Glutamatergic neuron (in vitro differentiated cells): ENCODE measurements at places on chromosomes 7 and 10. TPM values are rescaled to one million over a fixed set of nuclear protein-coding genes. Genes with fewer than 3 reads are reported as not detected.

FAM107B gene
- total RNA-seq, result 88.6 TPM

DNA sequence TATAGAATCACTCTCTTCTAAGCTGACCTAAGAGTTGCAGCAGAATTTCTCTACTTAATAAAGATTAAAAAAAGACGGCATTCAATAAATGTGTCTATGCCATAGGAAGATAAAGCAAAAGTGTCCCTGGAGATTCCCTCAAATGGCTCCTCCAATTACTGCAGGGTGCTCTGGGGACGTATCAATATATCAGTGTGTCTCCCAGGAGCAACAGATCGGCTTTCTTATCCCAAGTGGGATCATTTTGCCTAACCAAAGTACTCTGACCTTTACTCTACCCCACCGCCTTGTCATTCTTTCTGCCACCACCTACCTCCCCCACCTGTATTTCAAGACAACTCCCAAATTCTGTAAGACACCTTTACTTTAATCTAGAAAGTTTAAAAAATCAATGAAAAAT lies 202.0 kb upstream of the SEMA3C start:
- H3K36me3 ChIP-seq, result peaks cover 2% of the 10 kb centered on the region
- no peak overlapping the region for H3K27ac ChIP-seq
- no peak overlapping the region for H3K4me3 ChIP-seq
- no peak for DNase-seq
- peaks cover 4% of the 10 kb centered on the region for H3K4me1 ChIP-seq

DNA sequence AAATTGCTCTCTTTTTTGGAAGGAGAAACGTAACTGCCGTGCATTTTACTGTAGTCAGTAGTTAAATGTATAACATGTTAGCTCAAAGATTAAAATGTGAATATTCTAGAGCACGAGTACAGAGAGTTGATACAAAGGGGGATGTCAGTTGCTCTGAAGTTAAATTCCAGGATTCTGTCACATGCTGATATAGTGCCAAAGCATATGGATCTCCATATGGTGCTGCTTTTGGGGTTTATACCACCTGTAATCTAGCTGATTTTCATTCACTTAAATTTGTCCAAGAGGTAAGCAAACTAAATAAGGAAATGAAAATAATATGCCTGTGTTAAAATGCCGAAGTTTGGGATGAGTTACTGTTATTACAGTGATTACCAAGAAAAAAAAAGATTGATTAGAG lies 298.6 kb downstream of the EXOC4 start:
- peak overlapping the region; percentile 24 for H3K4me3 ChIP-seq
- peaks cover 24% of the 10 kb centered on the region for H3K4me1 ChIP-seq
- H3K27me3 ChIP-seq, result no peaks in the 10 kb centered on the region
- no peaks in the 10 kb centered on the region for H3K36me3 ChIP-seq

DNA sequence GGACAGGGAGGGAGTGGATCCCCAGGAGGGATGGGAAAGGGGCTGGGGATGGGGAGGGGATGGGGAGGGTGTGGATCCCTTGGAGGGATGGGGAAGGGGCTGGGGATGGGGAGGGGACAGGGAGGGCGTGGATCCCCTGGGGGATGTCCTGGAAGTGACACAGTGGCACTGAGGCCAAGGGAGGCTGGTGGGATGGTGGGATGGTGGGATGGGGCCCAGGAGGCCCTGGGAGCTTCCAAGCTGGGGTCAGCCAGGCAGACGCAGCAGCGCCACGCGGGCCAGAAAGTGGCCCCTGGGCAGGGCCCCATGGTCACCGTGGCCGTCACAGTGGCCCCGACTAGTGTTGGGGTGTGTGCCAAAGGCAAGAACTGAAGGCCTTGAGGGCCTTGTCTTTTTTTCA lies 67.8 kb downstream of the INPP5A start:
- no peak overlapping the region for H3K4me3 ChIP-seq
- H3K27ac ChIP-seq, result no peak overlapping the region
- peaks cover 5% of the 10 kb centered on the region for H3K27me3 ChIP-seq
- peaks cover 20% of the 10 kb centered on the region for H3K36me3 ChIP-seq
- H3K4me1 ChIP-seq, result peaks cover 7% of the 10 kb centered on the region

DNA sequence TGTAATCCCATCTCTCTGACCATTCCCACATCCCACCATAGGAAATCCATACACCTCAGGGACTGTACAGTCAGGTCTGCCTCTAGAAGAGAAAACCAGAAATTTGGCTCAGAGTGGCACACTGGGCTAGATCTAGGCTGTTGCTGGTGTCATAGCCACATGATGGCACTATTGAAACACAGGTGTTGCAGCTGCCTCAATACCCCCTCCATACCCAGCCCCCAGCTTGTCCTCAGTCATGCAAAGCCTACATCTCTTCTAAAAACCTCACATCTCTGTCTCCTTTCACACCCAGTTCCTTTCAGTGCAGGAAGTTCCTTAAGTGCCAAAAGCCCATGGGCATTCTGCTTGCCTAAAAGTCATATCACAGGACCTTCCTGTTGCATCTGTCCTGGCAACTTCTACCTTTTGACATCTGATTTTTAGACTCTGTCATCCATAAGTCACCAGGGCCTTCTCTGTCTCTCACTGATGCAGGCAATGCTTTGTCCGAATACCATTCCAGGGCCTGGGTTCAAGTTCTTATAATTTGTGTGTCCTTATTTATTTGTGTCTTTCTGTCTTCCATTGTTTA lies 27.0 kb upstream of the HIBADH start:
- H3K4me1 ChIP-seq, result peaks cover 2% of the 10 kb centered on the region
- no peak for DNase-seq
- no peak overlapping the region for H3K4me3 ChIP-seq
- H3K36me3 ChIP-seq, result no peaks in the 10 kb centered on the region

DNA sequence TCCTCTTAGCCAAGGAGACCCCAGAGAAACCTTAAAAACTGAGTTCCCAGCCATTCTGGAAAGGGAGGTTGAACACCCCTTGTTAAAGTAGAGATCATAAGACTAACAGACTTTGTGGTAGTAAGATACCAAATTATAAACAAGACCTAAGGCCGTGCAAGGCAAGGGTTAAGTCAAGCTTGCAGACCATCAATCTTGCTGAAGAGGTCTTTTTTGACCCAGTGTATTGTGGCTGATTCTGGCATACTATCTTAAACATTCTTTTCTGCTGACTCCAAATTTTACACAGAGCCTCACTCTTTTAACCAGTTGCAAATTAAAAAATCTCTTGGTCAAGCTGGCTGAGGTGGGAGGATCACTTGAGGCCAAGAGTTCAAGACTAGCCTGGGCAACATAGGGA lies 1.2 kb upstream of the TBRG4 start:
- no peak for DNase-seq
- H3K4me3 ChIP-seq, result peak overlapping the region; percentile 99
- peaks cover 5% of the 10 kb centered on the region for H3K4me1 ChIP-seq
- peaks cover 9% of the 10 kb centered on the region for H3K27me3 ChIP-seq
- peak overlapping the region; percentile 92 for H3K27ac ChIP-seq

GRCh38 chr10:71223347-71224058 lies 11.1 kb downstream of the UNC5B start:
- H3K27me3 ChIP-seq, result peaks cover 6% of the 10 kb centered on the region
- no peak overlapping the region for H3K27ac ChIP-seq
- H3K4me1 ChIP-seq, result peaks cover 11% of the 10 kb centered on the region
- DNase-seq, result no peak
- no peak overlapping the region for H3K4me3 ChIP-seq

SHH gene
- total RNA-seq, result not detected

- no peak overlapping the region for H3K27ac ChIP-seq
- no peaks in the 10 kb centered on the region for H3K4me1 ChIP-seq
- H3K36me3 ChIP-seq, result no peaks in the 10 kb centered on the region
- no peak overlapping the region for H3K4me3 ChIP-seq
Observed at GRCh38 chr10:73576178-73576889, 14.8 kb downstream of the USP54 start.

DNA sequence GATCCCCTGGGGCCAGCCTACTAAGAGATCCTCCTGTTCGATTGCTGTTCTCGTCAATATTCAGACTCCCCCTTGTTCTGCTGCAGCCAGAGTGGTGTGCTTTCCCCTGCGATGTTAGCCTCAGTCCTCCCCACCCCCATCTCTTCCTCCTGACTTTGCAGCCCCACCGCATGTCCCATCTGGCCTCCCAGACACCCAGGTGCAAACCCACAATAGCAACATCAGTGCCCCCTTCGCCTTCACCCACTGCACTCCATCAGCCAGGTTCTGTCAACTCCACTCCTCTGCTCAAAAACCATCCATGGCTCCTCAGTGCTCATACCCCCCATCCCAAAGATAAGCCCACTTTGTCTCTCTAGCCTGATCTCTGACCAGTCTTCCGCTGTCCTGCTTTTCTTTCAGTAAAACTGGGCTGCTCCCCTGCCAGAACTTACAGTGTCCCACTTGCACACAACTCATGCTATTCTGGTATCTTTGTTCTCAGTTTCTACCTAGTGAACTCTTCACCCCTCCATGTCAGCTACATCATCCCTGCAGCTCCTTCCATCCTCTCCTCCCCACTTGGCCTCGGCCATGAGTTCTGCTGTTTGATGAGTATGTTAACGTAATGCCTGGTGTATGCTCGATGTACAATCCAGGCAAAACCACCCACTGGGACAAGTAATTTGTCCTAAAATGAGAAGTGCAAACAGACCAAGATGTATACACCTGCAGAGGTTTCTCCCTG lies 26.6 kb downstream of the COL13A1 start:
- H3K36me3 ChIP-seq, result no peaks in the 10 kb centered on the region
- H3K4me1 ChIP-seq, result peaks cover 50% of the 10 kb centered on the region
- H3K27me3 ChIP-seq, result peaks cover 10% of the 10 kb centered on the region
- peak overlapping the region; percentile 34 for H3K27ac ChIP-seq
- no peak for DNase-seq
- H3K4me3 ChIP-seq, result peak overlapping the region; percentile 22

DNA sequence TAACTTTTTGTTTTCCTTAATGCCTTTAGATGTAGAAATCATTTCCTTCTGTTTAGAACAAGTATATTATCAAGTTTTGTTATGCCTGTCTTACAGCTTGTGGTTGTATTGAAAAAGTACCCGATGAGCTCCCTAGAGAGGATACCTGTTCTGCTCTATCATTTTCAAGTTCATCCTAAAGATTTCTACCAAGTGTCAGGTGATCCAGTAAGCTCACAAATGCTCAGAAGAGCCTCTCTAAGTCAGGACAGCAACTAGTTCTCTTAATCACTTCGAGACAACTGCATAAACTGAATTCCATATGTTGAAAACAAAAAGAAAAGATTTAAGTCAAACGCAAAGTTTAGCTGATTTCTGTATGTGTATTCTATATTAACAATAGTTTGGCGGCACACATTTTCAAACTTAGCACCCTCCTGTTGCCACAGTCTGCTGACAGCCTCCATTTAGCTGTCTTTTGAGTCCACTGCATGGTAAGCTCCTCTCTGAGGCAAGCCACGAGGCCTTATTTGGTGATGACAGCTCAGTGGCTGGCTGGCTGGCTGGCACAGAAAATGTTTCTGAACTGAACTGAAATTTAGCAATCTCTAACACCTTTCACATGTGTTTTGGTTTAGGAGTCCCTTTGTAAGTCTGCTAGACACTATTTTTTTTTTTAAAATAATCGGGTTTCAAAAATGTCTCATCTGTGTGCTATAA lies 59.4 kb downstream of the SEMA3C start:
- no peak overlapping the region for H3K27ac ChIP-seq
- peaks cover 5% of the 10 kb centered on the region for H3K4me1 ChIP-seq
- H3K4me3 ChIP-seq, result no peak overlapping the region
- DNase-seq, result no peak
- H3K36me3 ChIP-seq, result peaks cover 11% of the 10 kb centered on the region

DNA sequence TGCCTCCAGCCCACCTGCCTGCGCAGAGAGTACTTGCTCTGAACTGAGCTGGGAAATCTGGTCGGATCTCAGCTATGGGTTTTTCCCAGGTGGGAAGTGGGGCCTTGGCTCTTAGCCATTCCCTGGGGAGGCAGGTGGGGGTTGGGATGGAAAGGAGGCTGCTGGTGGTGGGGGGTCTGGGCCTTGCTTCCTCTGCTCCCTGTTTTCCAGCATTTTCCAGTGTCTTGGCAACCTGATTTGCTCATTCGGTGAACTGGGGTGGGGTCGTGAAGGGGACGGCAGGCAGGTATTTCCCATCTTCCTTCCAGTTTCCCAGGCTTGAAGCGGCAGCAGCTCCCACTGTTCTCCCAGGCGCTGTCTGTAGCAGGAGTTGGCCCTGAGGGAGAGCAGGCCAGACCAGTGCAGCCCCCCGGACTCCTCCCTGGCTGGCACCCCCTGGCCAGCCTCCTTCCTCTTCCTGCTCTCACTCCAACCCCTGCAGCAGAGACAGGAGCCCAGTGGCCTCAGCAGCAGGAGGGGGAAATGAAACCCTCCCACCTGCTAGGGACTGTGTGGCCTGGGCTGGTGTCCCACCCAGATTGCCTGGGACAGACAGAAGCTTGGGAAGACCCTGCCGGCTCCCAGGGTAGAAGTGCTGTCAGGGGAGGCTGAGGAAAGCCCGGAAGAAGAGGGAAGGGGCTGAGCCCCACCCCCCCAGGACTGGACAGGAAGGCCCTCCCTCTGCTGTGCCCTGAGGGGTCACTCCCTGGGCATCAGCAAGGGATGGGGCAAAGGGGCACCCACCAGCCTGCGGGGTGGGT lies 6.6 kb downstream of the TRIM8 start:
- peak overlapping the region; percentile 48 for H3K27ac ChIP-seq
- no peak for DNase-seq
- peaks cover 35% of the 10 kb centered on the region for H3K4me1 ChIP-seq
- peaks cover 17% of the 10 kb centered on the region for H3K27me3 ChIP-seq
- H3K36me3 ChIP-seq, result peaks cover 5% of the 10 kb centered on the region
- H3K4me3 ChIP-seq, result peak overlapping the region; percentile 34

PILRA gene
- 12.5 TPM for total RNA-seq

HMX2 gene
- not detected for total RNA-seq

DNA sequence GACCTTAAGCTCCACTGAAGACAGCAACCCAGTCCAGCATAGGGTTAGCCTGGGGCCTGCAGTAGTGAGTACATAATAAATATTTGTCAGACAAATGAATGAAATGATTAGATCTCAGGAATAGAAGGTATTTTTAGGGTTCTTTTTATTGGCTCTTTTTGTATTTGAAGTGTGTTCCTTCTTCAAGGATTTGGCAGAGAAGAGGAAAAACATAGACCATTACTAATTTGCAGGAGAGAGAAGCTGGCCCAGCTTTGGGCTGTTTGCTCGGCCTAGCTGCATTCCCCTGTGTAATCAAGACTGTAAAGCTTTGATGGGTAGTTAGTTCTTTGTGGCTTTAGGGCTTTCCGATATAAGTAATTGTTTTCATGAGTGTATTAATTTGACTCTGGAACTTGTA lies 64.2 kb downstream of the CNNM2 start:
- no peak for DNase-seq
- H3K36me3 ChIP-seq, result no peaks in the 10 kb centered on the region
- H3K4me3 ChIP-seq, result no peak overlapping the region

KLF14 gene
- not detected for total RNA-seq

DNA sequence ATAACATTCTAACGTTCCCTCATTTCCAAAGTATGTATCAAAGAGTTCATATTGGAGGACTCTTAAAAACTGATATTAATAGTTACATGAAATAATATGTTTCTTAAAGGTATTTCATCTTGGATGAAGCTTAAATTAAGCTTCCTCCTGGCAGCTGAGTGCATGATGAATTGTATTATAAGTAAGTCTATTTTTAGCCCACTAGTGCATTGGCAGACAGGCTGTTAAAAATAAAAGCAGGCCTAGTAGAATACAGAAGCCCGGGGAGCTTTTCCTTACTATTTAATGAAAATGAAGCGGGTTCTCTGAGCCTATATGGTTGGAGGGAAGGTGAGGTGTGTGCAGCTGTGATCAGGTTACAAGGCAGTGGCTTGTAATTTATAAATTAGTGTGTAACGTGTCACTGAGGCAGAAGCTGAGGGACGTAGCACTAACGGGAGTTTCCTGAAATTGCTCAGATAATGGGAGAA lies 130.7 kb upstream of the KMT2E start:
- H3K27ac ChIP-seq, result no peak overlapping the region
- no peak for DNase-seq
- peaks cover 4% of the 10 kb centered on the region for H3K27me3 ChIP-seq
- no peak overlapping the region for H3K4me3 ChIP-seq
- peaks cover 3% of the 10 kb centered on the region for H3K4me1 ChIP-seq
- H3K36me3 ChIP-seq, result no peaks in the 10 kb centered on the region

TMEM213 gene
- not detected for total RNA-seq

GRCh38 chr10:3563298-3563697 lies 221.7 kb downstream of the KLF6 start:
- H3K4me3 ChIP-seq, result no peak overlapping the region
- no peaks in the 10 kb centered on the region for H3K36me3 ChIP-seq

IRF5 gene
- not detected for total RNA-seq
